Stimulated activated CD4-positive, alpha-beta T cell treated with anti-CD3 and anti-CD28 coated beads, TNF-alpha, amount 100 ng/mL, for 1 hour (primary cell): ENCODE measurements at places on chromosomes 1 and 21.

GRCh38 chr1:156295391-156295947, at the start of gene GLMP:
TSS of gene GLMP (minus strand) at chr1:156295679. CDS start at chr1:156295645, 34 bp downstream.
- DNase-seq: no peak

DNA sequence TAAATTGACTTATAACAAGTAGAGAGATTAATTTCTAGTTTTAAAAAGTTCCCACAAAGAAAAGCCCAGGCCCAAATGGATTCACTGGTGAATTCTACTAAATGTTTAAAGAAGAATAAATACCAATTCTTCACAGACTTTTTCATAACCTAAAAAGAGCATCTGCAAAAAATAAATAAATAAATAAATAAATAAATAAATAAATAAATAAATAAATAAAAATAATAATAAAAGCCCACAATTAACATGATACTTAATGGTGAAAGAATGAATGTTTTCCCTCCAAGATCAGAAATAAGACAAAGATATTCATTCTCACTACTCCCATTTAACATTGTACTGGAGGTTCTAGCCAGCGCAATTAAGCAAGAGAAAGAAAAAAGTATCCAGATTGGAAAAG, 97.6 kb upstream of the KAZN start:
- no peak for DNase-seq

DNA sequence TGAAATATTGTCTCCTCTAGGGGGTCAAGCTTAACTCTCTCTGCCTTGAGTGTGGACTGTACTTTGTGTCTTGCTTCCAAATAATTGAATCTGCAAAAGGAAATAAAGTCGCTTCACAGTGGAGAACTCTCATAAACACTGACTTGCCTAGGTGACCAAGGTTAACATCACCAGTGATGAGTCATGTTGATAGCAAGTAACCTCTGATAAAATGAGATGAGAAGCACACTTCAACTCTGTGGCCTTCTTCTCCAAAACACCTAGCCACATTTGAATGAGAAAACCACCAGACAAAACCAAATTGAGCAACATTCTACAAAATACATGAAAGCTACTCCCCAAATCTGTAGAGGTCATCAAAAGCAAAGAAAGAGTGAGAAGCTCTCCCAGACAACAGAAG, 37.6 kb downstream of the PDE4B start:
- DNase-seq: no peak

- DNase-seq: no peak
Measured at GRCh38 chr1:51268634-51269033, 32.6 kb downstream of the RNF11 start.

GRCh38 chr1:235958021-235958420, 91.3 kb upstream of the LYST start:
- no peak for DNase-seq

GRCh38 chr1:41482001-41482765, 2.3 kb downstream of the EDN2 start:
- no peak for DNase-seq

GRCh38 chr1:41639332-41639936, 155.0 kb upstream of the EDN2 start:
- no peak for DNase-seq
